ENCODE measurements at places on chromosomes 7 and 10. TPM values are rescaled to one million over a fixed set of nuclear protein-coding genes. Genes with fewer than 3 reads are reported as not detected.

IFIT1B gene
- not detected for total RNA-seq

PNLIPRP3 gene
- not detected for total RNA-seq

MGAM2 gene
- 0.15 TPM for total RNA-seq

HGF gene
- 0.82 TPM for total RNA-seq

- DNase-seq, result no peak
Measured at GRCh38 chr10:5975641-5976473, 1.5 kb downstream of the IL15RA start.

DNA sequence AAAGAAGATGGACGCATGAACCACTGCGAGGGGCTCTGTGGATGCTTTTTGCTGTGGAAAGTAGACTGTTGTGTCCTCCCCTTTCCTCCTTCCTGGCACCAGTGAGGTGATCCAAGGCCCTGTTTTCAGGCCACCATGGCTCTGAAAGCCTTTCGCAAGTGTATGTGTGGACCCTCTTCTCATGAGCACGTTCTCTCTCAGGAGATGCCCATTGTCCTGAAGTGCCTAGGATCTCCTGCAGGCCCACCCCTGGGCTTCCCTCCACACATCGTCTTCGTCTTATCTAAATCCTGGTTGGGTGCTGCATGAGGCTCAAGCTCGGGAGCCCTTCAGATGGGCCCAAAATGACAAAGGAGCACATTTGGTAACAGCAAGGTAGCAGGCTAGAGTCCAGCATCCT lies 188.2 kb downstream of the PTPN20 start:
- no peak for DNase-seq

GRCh38 chr7:12031186-12031585 lies 179.9 kb upstream of the TMEM106B start:
- no peak for DNase-seq

GRCh38 chr10:64555666-64556065 lies 1034.5 kb downstream of the REEP3 start:
- no peak for DNase-seq

GRCh38 chr7:54556121-54556520 lies 13.9 kb downstream of the VSTM2A start:
- no peak for DNase-seq

- DNase-seq, result no peak
Measured at GRCh38 chr7:94160719-94161435, 156.7 kb upstream of the BET1 start.

- no peak for DNase-seq
Measured at GRCh38 chr10:123069246-123069986, 60.6 kb downstream of the ACADSB start.

DNA sequence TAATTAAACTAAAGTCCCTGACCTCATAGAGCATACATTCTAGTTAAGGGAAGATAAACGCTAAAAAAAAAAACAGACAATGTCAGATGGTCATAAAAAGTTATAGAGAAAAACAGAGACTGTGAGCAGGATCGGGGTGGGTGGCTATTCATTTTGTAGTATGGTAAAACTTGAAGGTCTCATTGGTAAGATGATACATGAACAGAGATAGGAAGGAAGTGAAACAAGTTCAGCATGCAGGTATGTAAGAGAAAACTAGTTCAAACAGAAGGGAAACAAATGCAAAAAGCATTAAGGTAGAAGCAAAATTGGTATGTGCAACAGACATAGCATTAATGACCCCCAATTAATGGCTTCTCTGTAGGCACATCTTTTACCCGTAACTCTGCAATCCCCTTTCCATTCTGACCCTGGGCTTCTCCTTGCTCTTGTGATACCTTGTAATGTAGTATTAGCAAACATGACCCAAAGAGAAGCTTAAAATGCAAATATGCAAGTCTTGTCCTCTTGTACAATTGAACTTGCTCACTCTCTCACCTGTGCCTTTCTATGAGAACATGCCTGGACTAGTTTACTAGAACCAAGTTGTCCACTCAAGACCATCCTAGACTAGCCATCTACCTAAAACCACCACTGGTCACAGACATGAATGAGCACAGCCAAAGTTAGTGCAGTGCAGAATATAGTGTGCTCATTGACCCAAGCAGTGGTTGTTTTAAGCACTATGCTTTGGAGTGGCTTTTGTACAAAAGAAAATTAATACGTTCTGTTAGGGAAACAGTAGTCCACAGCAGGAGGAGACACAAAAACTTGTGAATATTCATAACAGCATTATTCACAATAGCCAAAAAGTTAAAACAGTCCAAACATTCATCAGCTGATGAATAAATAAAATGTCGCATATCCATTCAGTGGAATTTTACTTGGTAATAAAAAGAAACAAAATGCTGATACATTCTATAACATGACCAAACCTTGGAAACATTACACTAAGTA lies 57.0 kb downstream of the BRAF start:
- no peak for DNase-seq
